Stimulated activated CD8-positive, alpha-beta memory T cell treated with anti-CD3 and anti-CD28 coated beads, Interleukin-12 subunit alpha, Interleukin-12 subunit beta, amount 100 ng/mL, for 4 hours (primary cell): ENCODE measurements at places on chromosomes 7 and 10.

- no peak for DNase-seq
These were observed 209.3 kb downstream of the MTERF1 start for GRCh38 chr7:91671245-91671644.

- no peak for DNase-seq
These were observed 20.7 kb upstream of the CACUL1 start for GRCh38 chr10:118775478-118775877.

GRCh38 chr10:44178281-44178680 is 206.6 kb downstream of the CXCL12 start:
- DNase-seq: no peak

GRCh38 chr7:150954986-150955518 is 23.1 kb downstream of the KCNH2 start:
- DNase-seq: no peak

DNA sequence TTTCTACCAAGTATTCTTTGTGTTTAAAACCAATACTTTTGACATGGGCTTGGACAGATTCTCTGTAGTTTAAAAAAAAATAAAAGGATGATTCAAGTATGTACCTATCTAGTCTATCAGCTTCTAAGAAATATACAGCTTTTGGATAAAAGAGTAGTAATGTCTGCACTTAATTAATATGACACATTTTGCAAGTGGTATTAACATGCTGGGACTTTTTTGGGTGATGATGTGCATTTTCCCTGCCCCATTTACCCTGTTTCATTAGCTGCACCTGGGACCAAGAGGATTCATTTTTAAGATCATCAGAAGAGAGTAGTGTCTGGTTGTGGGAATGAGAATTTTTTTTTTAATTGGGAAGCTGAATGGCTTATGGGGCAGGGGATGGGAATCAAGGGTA is 236.2 kb upstream of the KLF14 start:
- DNase-seq: no peak

GRCh38 chr7:66542528-66543269 is 86.0 kb upstream of the KCTD7 start:
- DNase-seq: no peak

DNA sequence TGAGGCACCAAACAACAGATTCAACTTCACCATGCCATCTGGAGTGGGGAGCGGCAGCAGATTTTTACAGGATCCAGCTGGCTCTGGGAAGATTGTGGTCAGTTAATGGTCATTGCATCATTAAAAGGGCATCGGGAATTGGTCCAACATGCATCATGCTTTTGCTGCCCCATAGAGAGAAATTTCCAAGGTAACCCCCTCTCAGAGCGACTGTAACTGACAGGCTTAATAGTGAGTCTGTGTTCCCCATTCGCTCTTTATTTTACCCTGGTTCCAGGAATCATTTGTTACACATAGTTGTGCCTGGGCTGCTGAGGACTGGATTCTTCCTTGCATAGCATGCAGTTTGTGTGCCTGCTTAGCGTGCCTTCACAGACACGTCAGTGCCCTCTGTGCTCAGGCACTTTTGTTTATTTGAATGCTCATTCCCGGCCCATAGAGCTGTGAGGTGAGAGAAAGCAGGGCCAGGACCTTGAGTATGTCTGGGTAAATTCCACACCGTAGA is 49.9 kb downstream of the CDHR3 start:
- no peak for DNase-seq
